ENCODE measurements at places on chromosomes 1 and 21. TPM values are rescaled to one million over a fixed set of nuclear protein-coding genes. Genes with fewer than 3 reads are reported as not detected.

GRCh38 chr1:206112600-206113301 is 4.4 kb downstream of the AVPR1B start:
- DNase-seq: peak; percentile 43

SFN gene
- 99.4 TPM for polyA plus RNA-seq

- DNase-seq: no peak
Observed at GRCh38 chr1:37954316-37954971, 7.6 kb upstream of the INPP5B start.

WNT3A gene
- polyA plus RNA-seq: 2.2 TPM

DNA sequence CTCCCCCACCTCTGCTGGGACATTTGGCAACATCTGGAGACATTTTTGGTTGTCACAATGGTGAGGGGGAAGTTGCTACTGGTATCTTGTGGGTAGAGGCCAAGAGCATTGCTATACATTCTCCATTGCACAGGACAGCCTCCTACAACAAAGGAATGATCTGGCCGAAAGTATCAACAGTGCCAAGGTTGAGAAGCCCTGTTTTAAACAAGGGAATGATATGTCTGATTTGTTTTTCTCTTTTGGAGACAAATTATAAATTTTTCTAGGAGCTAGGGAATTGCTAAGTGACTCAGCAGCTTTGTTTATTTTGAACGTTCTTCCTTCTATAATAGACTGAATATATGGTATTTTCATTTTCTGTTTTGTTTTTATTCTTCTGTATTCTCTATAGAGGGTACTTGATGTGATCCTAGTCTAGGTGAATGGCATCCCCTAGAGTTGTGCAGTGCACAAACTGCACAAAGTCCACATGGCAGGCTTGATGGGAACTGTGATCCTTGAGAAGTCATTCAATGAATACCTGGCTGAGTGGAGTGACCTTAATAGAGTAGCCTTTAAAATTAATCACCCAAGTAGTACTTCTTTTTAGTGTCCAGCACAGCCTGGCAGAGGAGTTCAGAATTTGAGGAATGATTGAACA is 288.6 kb upstream of the USP24 start:
- DNase-seq: peak; percentile 34

MAP3K21 gene
- 3.7 TPM for polyA plus RNA-seq

GRCh38 chr1:82731216-82731615 is 930.5 kb downstream of the ADGRL2 start:
- no peak for DNase-seq

GRCh38 chr1:64107118-64107519 is 96.3 kb upstream of the UBE2U start:
- no peak for DNase-seq

DNA sequence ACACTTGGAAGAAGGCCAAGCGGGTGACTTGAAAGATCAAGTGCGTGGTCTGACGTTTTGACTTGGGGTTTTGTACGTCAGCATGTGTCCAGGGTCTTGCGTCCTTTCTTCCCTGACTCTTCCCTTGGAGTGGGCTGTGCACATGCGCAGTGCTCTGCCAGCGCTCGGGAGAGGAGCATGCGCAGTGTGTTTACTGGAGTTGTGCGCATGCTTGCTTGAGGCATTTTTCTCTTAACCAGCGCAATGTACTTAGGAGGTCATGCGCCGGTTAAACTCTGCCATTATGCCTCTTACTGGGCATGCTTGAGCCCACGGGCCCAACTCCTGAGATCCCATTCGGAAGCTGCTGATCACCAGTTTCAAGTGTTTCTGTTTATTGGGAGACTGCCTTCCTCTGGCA is 242.5 kb upstream of the AJAP1 start:
- DNase-seq: no peak

DNA sequence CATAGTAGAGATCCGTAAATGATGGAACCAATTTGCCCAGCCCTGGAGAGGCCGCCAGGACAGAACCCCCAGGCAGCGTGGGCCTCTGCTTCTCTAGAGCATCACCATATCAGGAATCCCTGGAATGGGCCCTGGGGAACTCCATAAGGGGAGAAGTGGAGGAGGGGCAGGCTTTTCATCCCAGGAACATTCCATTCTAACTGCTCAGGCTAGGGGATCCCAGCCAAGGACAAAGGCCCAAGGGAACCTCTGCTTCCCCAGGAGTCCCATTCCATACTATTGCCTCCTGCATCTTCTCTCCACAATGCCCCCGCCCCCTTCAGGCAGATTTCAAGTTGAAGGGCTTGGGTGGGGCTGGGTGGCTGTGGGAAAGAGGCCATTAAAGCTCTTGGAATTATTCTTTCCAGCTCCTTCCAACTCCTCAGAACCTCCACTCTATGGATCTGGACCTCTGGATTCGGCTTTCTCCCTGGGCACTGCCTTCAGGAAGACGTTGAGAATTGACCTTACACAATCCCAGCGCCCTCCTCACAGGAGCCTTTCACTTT is 6.0 kb downstream of the TRNP1 start:
- DNase-seq: peak; percentile 63

- no peak for DNase-seq
Observed at GRCh38 chr21:30240661-30241060, 24.8 kb upstream of the CLDN8 start.

DNA sequence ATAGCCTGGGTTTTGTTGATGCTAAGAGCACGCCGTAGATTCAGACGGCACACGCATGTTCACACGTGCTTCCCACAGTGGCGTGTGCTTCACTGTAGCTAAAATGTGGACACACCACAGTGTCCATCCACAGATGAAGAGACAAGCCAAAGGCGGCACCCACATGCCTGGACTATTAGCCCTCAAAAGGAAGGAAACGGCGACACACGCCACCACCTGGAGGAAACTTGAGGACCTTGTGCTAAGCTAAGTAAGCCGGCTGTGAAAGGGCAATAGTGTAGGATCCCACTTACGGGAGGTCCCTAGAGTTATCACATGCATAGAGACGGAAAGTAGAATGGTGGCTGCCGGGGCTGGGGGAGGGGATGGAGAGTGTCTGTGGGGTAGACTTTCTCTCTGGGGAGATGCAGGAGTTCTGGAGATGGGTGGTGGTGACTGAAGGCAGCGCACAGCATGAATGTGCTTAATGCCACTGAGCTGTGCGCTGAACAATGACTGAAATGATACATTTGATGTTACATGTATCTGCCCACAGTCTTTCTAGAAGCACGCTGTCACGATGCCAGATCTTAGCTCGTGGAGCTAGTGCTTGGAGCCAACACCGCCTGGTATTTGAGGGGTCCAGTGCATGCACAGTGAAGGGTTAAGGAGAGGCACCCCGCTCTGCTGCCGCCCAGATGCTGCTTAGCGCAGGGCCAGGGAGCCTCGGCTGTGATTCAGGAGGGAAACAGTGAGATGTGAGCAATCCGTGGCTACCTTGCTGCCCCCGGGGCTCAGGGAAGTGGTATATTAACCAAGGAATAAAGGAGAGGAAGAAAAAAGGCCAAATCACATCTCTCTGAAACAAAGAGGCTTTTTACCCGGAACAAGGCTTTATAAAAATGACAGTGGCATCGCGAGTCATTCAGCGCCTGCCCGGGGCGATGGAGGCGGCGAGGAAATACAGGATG is 103.7 kb downstream of the PRDM16 start:
- no peak for DNase-seq

DNA sequence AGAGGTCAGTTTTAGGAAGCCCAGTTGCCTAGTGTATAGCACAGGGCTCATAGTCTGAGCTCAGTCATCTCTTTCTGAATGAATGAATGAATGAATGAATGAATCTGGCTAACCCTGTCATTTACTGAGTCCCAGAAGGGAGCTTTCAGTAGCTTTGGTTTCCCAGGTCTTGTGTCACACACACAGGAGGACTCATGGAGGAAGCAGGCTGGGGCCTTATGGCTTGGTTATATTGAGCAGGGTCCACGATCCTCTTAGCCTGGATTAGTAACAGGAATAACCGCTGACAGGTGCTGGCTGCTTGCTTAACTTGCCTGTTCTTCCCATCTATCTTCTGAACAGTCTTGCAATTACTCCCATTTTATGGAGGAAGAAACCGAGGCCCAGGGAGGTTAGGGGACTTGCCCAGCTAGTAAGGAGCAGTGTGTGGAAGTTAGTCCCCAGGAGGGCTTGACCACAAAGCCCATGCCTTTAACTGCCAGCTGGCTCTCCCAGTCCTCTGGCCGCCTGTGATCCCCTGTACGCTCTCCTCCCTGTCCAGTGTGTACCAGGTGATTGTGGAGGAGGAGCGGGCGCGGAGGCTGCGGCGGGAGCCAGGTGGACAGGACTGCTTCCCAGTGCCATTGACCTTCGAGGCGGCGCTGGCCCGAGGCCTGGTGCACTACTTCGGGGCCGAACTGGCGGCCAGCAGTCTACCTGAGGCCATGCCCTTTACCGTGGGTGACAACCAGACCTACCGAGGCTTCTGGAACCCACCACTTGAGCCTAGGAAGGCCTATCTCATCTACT is 46.0 kb downstream of the PTPRU start:
- no peak for DNase-seq

IGFN1 gene
- polyA plus RNA-seq: 3.6 TPM

GRCh38 chr21:42440187-42440792 is 36.6 kb downstream of the UBASH3A start:
- DNase-seq: no peak

DNA sequence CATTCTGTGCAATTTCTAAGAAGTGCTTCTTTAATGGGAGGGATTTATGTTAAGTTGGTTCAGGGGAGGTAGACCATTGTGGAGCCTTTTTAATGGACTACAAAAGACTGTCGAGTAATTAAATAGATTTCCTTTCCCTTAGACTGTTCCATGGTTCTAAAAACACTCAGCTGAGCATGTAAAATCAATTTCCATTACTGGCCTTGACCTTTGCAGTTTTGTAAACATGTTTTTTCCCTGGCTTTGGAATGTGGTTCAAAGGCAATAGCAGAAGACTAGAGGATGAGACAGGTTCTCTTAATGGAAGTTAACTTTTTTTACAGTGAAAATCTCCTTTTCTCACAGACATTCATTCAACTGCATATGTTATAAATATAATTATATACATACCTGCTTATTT is 37.6 kb upstream of the BTG3 start:
- DNase-seq: no peak

DNA sequence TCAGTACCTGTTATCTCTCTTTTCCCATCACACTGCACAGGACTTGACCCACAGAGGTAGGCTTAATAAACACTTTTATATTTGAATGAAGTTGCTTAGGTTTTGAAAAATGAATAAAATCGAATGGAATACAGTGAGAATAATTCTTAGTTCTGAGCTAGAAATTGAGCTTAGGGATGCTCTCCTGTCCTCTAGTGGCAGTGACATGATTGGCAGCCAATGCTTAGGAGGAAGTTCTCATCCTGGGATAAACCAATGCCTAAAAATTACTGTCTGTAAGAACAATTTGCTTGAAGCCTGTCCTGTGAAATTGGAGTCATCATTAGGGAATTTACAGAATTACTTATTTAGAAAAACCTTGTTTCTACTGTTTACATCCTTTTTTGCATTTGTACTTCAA is 21.3 kb upstream of the CYP4X1 start:
- DNase-seq: no peak

RNF186 gene
- polyA plus RNA-seq: not detected

LCK gene
- 5.0 TPM for polyA plus RNA-seq

GRCh38 chr1:160293020-160293968 is 8.4 kb upstream of the PEX19 start:
- DNase-seq: no peak

- no peak for DNase-seq
Observed at GRCh38 chr1:155473151-155473821, 89.3 kb downstream of the ASH1L start.

GRCh38 chr1:216632980-216633379 is 90.2 kb downstream of the ESRRG start:
- DNase-seq: no peak

CHIT1 gene
- 4.9 TPM for polyA plus RNA-seq

- no peak for DNase-seq
Observed at GRCh38 chr1:192660613-192661012, 24.7 kb downstream of the RGS13 start.

NUF2 gene
- polyA plus RNA-seq: 3.0 TPM

DNA sequence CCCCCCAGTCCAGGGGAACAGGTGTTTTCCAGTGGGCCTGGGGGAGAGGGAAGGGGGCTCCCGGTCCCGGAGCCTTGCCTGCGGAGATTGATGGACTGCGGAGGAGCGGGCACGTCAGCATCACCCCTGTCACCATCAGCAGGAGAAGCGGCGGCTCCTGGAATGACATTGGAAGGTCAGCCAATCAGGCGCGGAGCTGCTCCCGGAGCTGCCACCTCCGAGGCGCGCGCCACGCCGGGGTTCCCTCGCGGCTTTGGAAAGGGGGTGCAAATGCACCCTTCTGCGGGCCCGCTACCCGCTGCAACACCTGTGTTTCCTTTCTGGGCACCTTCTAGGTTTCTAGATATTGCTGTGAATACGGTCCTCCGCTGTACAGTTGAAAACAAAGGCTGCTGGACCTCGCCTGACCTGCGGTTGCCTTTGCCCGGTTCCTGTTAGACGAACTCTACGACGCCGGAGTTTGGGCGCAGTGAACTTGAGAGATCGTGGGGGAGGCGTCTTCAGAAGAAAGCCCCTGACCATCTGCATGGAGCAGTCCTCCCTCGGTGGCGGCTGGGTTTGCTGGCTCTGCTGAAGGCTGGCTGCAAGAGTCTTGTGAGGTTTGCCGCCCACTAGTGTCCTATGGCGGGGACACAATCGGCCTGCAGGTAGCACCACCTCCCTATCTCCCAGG is 5.3 kb downstream of the DSCAM start:
- DNase-seq: peak; percentile 80

C1orf141 gene
- polyA plus RNA-seq: 0.82 TPM

CFHR2 gene
- not detected for polyA plus RNA-seq

DNA sequence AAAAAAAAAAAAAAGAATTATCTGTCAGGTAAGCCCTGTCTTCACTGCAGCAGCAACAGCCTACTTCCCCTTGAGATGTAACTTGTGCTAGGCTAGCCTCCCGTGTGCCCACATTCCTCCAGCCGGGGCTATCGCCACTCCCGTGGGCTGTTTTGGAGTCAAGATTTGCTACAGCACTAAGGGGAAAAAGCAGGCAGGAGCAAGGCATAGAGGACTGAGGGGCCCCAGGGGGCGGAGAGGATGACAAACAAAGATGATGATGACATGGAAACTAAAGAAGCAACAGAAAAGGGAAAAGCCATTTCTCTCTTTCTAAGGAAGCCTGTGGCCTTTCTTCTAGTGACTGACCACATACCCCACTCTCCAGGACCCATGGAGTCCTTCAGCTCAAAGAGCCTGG is 1.9 kb downstream of the TNFAIP8L2 start:
- DNase-seq: no peak

GRCh38 chr1:67052741-67053534 is 1.0 kb downstream of the SLC35D1 start:
- DNase-seq: peak; percentile 47

GRCh38 chr1:44610527-44611148 is 63.6 kb downstream of the TMEM53 start:
- DNase-seq: no peak

- DNase-seq: no peak
Observed at GRCh38 chr1:103111926-103112325, 3.6 kb upstream of the COL11A1 start.

CYP4A11 gene
- 0.10 TPM for polyA plus RNA-seq

DNA sequence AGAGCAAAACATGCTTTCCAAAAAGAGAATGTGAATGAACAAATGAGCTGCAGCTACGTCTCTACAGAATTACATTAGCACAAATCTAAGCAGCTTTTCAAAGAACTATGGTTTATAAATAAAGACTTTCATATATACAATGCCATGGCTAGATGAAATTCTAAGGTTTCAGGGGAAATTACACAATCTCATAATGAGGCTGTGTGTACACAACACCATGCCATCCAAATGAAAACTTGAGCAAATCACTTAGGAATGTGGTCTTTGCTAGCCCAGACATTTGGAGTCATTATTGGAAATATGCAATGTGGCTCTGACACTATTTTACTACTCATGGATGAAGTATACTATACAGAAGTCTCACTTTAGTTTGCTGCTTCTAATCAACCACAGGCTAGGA is 37.5 kb downstream of the SPAG17 start:
- peak; percentile 32 for DNase-seq

- no peak for DNase-seq
Observed at GRCh38 chr21:29170944-29171343, 40.5 kb downstream of the MAP3K7CL start.

TNFRSF1B gene
- polyA plus RNA-seq: 15.4 TPM
